ENCODE measurements at places on chromosomes 13 and 19.

- no peak for DNase-seq
Measured at GRCh38 chr19:50204081-50204428, 633 bp downstream of the MYH14 start.

DNA sequence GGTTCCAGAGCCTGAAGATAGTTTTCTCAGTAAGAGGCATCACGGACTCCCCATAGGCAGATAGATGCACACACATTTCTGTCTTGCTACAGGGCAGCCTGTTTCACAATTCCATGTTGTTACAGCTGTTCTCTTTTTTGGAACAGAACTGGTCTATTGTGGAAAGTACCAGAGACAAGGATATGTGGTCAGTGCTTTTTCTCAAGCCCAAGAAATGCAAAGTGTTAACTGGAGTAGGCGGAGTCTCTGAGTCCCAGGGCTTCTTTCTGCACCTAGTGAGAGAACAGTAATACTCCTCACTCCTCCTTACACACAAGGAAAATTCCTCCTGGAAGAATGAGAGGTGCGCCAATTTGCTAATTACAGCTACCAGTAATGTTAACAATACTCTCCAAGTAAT, 141.6 kb upstream of the ARGLU1 start:
- no peak for DNase-seq

- no peak for DNase-seq
Measured at GRCh38 chr13:75416327-75417011, 65.5 kb downstream of the TBC1D4 start.

- DNase-seq, result no peak
Measured at GRCh38 chr13:44354331-44354730, 19.3 kb upstream of the SERP2 start.

DNA sequence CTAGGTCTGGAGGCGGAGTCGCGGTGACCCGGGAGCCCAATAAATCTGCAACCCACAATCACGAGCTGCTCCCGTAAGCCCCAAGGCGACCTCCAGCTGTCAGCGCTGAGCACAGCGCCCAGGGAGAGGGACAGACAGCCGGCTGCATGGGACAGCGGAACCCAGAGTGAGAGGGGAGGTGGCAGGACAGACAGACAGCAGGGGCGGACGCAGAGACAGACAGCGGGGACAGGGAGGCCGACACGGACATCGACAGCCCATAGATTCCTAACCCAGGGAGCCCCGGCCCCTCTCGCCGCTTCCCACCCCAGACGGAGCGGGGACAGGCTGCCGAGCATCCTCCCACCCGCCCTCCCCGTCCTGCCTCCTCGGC, at the start of gene SLC5A5:
Gene SLC5A5, plus strand, starts transcription at position 68 of the 373 bp plus-strand sequence. CDS start 375 bp downstream, outside the sequence.
- peak; percentile 34 for DNase-seq

GRCh38 chr19:56983171-56983570, 136.6 kb upstream of the USP29 start:
- no peak for DNase-seq

Measured in stimulated activated CD4-positive, alpha-beta T cell treated with anti-CD3 and anti-CD28 coated beads, Interleukin-1b, Interleukin-23, amount 100 ng/mL, for 48 hours (primary cell).